ENCODE measurements at places on chromosomes 2 and 18. TPM values are rescaled to one million over a fixed set of nuclear protein-coding genes. Genes with fewer than 3 reads are reported as not detected.

EMILIN2 gene
- total RNA-seq, result 16.3 TPM

CD226 gene
- total RNA-seq, result not detected

PARD6G gene
- 1.8 TPM for total RNA-seq

TIGD1 gene
- total RNA-seq, result 1.4 TPM

SCTR gene
- total RNA-seq, result not detected

Data from cardiac ventricle fibroblast (primary cell).